ENCODE measurements at places on chromosomes 2 and 18. TPM values are rescaled to one million over a fixed set of nuclear protein-coding genes. Genes with fewer than 3 reads are reported as not detected.

The R3HDM1 gene
- total RNA-seq, result 63.0 TPM

The CNDP1 gene
- total RNA-seq, result 0.59 TPM

The METAP1D gene
- total RNA-seq, result 11.0 TPM

The ADAM23 gene
- 34.0 TPM for total RNA-seq

The B4GALT6 gene
- total RNA-seq, result 40.0 TPM

The CD207 gene
- total RNA-seq, result not detected

The ITM2C gene
- 106 TPM for total RNA-seq

The KIAA2012 gene
- 0.07 TPM for total RNA-seq

The CSRNP3 gene
- 28.4 TPM for total RNA-seq

The FBXO41 gene
- total RNA-seq, result 3.7 TPM

The CXCR1 gene
- not detected for total RNA-seq

The NRP2 gene
- total RNA-seq, result 90.3 TPM

The IL18R1 gene
- total RNA-seq, result not detected

The TM4SF20 gene
- not detected for total RNA-seq

The ELMOD3 gene
- 25.9 TPM for total RNA-seq

The ATF2 gene
- 77.8 TPM for total RNA-seq

The ACTR1B gene
- total RNA-seq, result 62.6 TPM

The MAP3K19 gene
- not detected for total RNA-seq

The PDK1 gene
- 14.6 TPM for total RNA-seq

The SP140L gene
- total RNA-seq, result 1.8 TPM

The TXNDC2 gene
- total RNA-seq, result not detected

The GALR1 gene
- total RNA-seq, result not detected

The DUSP11 gene
- total RNA-seq, result 18.2 TPM

The ERLEC1 gene
- total RNA-seq, result 22.2 TPM

The GALNT13 gene
- total RNA-seq, result 7.4 TPM

The ZSWIM2 gene
- not detected for total RNA-seq

The ABCG5 gene
- total RNA-seq, result not detected

The FEV gene
- total RNA-seq, result not detected

The SDC1 gene
- 85.4 TPM for total RNA-seq

The INPP5D gene
- total RNA-seq, result 0.28 TPM

The SERPINB11 gene
- total RNA-seq, result not detected

The RAD51AP2 gene
- 0.16 TPM for total RNA-seq

The PTPRN gene
- total RNA-seq, result 3.2 TPM

All from neural crest cell (in vitro differentiated cells).